Osteoblast (primary cell): ENCODE measurements at places on chromosomes 7 and 10. TPM values are rescaled to one million over a fixed set of nuclear protein-coding genes. Genes with fewer than 3 reads are reported as not detected.

- no peak for DNase-seq
These were observed 71.6 kb downstream of the HERPUD2 start for GRCh38 chr7:35623381-35623780.

Gene TFAM
- 18.8 and 19.7 TPM in 2 replicates for total RNA-seq

Gene TMEM229A
- total RNA-seq, result not detected in 2 replicates

Gene ADRB1
- not detected in 2 replicates for total RNA-seq
